ENCODE measurements at places on chromosomes 4 and X. TPM values are rescaled to one million over a fixed set of nuclear protein-coding genes. Genes with fewer than 3 reads are reported as not detected.
A peak's percentile ranks its signal among the peaks of the same experiment; 100 is the strongest.

DNA sequence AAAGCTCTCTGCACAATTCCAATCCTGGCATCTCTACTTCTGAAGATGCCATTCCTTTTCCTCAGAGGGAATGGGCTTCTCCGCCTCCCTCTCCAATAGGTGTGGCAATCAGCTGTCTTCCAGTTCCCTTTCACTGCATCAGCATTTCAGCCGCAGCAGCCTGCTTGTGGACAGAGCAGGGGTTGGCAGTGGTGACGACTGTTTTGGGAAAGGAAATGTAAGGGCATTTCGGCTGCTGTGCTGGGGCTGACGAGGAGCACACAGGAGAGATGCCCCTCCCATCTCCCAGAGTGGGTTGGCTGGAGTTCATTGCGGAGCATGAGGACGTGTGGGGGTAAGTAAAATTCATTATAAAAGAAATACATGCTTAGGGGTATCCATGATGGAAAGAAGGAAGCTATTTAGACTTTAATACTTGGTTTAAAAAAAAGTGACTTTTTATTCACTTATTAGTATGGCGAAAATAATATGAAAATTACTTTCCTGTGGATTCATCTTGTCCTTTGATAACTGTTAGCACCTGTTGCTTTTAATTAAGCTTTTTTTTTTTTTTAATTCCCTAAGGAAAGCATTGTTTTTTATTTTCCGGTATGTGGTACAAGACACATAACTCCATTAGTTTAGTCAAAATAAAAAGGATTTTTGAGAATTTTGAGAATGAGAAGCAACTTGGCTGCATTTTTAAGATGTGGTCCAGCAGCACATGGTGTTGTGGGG is at the start of gene LIMCH1:
TSS of gene LIMCH1 (plus strand) at position 141 of the 717 bp plus-strand sequence. CDS start 67,839 bp downstream, outside the sequence.
- no peaks in the 10 kb centered on the region for H3K36me3 ChIP-seq
- no peak for DNase-seq
- H3K4me1 ChIP-seq, result no peaks in the 10 kb centered on the region
- no peaks in the 10 kb centered on the region for H3K27me3 ChIP-seq
- no peak within 1 kb of the TSS for H3K27ac ChIP-seq

DNA sequence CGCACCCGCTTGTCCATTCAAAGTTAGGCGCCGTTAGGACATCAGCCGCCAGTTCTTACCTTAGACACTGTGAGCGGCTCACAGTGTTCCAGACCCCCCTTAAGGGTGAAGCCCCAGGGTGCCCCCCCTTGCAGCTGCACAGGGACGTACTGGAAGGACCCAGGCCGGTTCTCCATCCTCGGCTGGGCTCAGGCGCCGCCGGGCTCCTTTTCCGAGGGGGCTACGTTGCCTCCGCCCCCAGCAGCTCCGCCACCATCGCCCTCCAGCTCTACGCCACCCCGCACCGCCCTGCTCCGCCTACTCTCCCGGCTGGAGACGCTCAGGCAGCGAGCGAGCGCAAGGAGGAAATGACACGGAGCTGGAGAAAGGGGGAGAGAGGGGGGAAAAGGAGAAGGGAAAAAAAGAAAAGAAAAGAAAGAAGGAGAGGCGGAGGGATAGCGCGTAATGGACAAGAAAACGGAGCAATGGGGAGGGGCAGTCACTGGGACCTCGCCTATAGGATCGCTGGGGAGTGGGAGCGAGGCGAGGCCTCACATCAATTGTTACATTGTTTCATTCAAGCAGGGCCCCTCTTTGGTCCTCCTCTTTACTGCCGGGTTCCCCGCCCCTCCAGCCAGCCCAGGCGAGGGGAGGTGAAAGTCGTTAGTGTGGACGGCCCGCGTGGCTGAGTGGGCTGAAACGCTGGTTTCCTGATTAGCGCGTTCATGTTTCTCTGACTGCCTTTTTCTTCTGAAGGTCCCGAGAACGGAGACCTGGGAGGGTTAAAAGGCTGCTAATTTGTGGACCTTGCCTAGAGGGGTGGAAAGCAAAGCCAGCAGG is at the start of gene SHROOM4:
TSS of gene SHROOM4 (minus strand) at position 352 of the 819 bp plus-strand sequence. CDS start at position 176, 176 bp downstream.
- H3K27me3 ChIP-seq, result no peaks in the 10 kb centered on the region
- H3K4me3 ChIP-seq, result no peak within 1 kb of the TSS
- H3K4me1 ChIP-seq, result no peaks in the 10 kb centered on the region
- no peak for DNase-seq
- H3K27ac ChIP-seq, result no peak within 1 kb of the TSS

- H3K36me3 ChIP-seq, result no peaks in the 10 kb centered on the region
- H3K27ac ChIP-seq, result no peak overlapping the region
- no peaks in the 10 kb centered on the region for H3K27me3 ChIP-seq
- H3K4me1 ChIP-seq, result no peaks in the 10 kb centered on the region
- H3K4me3 ChIP-seq, result no peak overlapping the region
Measured at GRCh38 chr4:81804849-81805248, 333.1 kb upstream of the RASGEF1B start.

- H3K4me3 ChIP-seq, result no peak overlapping the region
- no peaks in the 10 kb centered on the region for H3K36me3 ChIP-seq
- no peak overlapping the region for H3K27ac ChIP-seq
- H3K27me3 ChIP-seq, result no peaks in the 10 kb centered on the region
Measured at GRCh38 chr4:9988363-9988749, 32.9 kb downstream of the SLC2A9 start.

The HTR2C gene
- total RNA-seq, result not detected

DNA sequence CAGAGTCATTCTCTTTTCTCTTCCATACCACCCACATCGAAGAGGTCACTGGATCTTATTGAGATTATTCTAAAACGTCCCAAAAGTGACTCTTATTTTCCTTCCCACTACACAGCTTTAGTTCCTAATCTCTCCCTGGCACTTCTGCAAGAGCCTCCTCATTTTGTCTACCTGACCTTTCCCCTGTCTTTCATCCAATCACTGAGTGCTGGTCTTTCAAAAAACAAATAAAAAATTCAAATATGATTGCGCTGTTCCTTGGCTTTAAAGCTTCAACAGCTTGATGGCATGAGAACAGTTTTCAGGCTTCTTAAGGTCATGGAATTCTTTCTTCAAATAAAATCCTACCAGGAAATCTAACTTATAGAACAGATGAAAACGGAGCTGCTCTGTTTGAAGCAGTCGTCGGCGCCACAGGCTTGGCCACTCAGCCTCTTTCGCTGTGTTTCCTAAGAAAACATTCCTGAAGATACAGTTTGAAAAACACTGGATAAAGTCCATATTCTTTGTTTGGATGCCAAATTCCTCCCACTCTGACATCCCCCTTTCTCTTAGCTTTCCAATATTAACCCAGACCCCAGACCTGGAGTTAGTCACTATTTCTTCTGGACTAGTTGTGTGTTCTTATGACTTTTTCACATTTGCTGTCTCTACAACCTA is 12.5 kb downstream of the SYTL5 start:
- no peaks in the 10 kb centered on the region for H3K4me1 ChIP-seq
- no peaks in the 10 kb centered on the region for H3K27me3 ChIP-seq
- H3K4me3 ChIP-seq, result no peak overlapping the region
- no peaks in the 10 kb centered on the region for H3K36me3 ChIP-seq
- H3K27ac ChIP-seq, result no peak overlapping the region

The AWAT1 gene
- not detected for total RNA-seq

DNA sequence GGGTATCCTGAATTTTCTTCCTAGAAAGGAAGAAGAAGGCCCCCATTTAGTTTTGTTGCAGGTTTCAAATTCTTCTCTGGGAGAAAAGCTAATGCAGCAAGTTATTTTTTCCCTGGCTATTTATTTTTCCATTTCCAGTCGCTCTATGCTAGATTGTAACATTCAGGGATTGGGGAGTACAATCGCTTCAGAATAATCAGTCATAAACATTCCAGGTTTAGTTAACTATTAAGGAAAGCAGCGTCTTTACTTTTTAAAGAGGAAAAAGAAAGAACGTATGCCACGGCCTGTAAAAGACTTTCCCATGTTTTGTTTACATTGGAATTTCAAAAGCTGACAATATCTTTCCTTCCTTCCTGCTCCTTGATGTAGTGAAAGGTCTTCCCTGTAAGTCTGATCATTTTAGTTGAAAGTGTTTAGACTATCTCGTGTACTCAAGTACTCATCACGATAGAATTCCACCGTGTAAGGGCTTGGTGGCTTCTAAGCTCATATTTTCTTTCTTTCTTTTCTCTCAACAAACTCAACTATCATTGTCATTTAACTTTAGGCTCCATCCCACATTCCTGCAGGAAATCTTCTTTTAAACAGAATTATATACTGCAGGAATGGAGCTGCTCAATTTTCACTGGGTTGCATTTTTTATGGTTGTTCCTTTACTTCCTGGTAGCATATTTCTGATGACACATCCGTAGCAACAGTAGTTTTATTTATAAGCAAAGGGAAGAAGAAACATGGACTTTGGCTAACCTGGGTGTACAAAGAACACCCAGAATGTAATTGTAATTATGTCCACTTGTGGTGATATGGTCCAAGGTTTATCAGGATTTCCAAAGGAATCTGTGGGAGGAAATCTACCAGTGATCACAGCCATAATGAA is 213.1 kb upstream of the FAT1 start:
- H3K27me3 ChIP-seq, result no peaks in the 10 kb centered on the region
- H3K36me3 ChIP-seq, result no peaks in the 10 kb centered on the region
- no peaks in the 10 kb centered on the region for H3K4me1 ChIP-seq
- H3K27ac ChIP-seq, result no peak overlapping the region
- no peak overlapping the region for H3K4me3 ChIP-seq

GRCh38 chr4:81470456-81471297 is 1.0 kb downstream of the RASGEF1B start:
- H3K4me3 ChIP-seq, result peak overlapping the region; percentile 92
- H3K36me3 ChIP-seq, result no peaks in the 10 kb centered on the region
- DNase-seq, result no peak
- H3K27me3 ChIP-seq, result no peaks in the 10 kb centered on the region
- H3K27ac ChIP-seq, result peak overlapping the region; percentile 92

- H3K27me3 ChIP-seq, result no peaks in the 10 kb centered on the region
- no peak overlapping the region for H3K27ac ChIP-seq
- no peaks in the 10 kb centered on the region for H3K4me1 ChIP-seq
- no peaks in the 10 kb centered on the region for H3K36me3 ChIP-seq
Measured at GRCh38 chr4:2183394-2183793, 58.5 kb downstream of the HAUS3 start.

GRCh38 chrX:129651756-129652564 is 2.8 kb downstream of the APLN start:
- no peaks in the 10 kb centered on the region for H3K36me3 ChIP-seq
- H3K27me3 ChIP-seq, result peaks cover 6% of the 10 kb centered on the region
- no peak overlapping the region for H3K27ac ChIP-seq
- peaks cover 5% of the 10 kb centered on the region for H3K4me1 ChIP-seq
- DNase-seq, result no peak

GRCh38 chrX:58051346-58051745 is 141.1 kb upstream of the ZXDA start:
- H3K36me3 ChIP-seq, result no peaks in the 10 kb centered on the region
- H3K27ac ChIP-seq, result no peak overlapping the region
- no peaks in the 10 kb centered on the region for H3K27me3 ChIP-seq
- H3K4me1 ChIP-seq, result no peaks in the 10 kb centered on the region
- no peak overlapping the region for H3K4me3 ChIP-seq
- no peak for DNase-seq

The SEC24D gene
- 24.3 TPM for total RNA-seq

The CSAG2 gene
- total RNA-seq, result not detected

GRCh38 chrX:24245202-24245601 is 68.7 kb downstream of the SUPT20HL2 start:
- no peaks in the 10 kb centered on the region for H3K36me3 ChIP-seq
- H3K27ac ChIP-seq, result no peak overlapping the region
- no peak for DNase-seq
- H3K4me1 ChIP-seq, result no peaks in the 10 kb centered on the region
- no peaks in the 10 kb centered on the region for H3K27me3 ChIP-seq
- no peak overlapping the region for H3K4me3 ChIP-seq

The TNIP3 gene
- total RNA-seq, result 15.7 TPM

- DNase-seq, result no peak
- H3K27me3 ChIP-seq, result no peaks in the 10 kb centered on the region
- H3K36me3 ChIP-seq, result no peaks in the 10 kb centered on the region
- peaks cover 16% of the 10 kb centered on the region for H3K4me1 ChIP-seq
- no peak overlapping the region for H3K4me3 ChIP-seq
Measured at GRCh38 chr4:140052050-140052449, 101.9 kb downstream of the MAML3 start.

The NDUFC1 gene
- total RNA-seq, result 50.2 TPM

GRCh38 chr4:104752337-104752736 is 257.6 kb upstream of the CXXC4 start:
- no peak overlapping the region for H3K27ac ChIP-seq
- H3K4me1 ChIP-seq, result no peaks in the 10 kb centered on the region
- H3K4me3 ChIP-seq, result no peak overlapping the region
- no peaks in the 10 kb centered on the region for H3K27me3 ChIP-seq

GRCh38 chr4:161581262-161582230 is 582.3 kb downstream of the FSTL5 start:
- H3K27me3 ChIP-seq, result no peaks in the 10 kb centered on the region

The TASL gene
- 1.5 TPM for total RNA-seq

The TLL1 gene
- not detected for total RNA-seq

- no peak for DNase-seq
- no peak overlapping the region for H3K27ac ChIP-seq
- H3K4me3 ChIP-seq, result no peak overlapping the region
- no peaks in the 10 kb centered on the region for H3K36me3 ChIP-seq
Measured at GRCh38 chr4:188960411-188961093, 821.3 kb downstream of the TRIML1 start.

DNA sequence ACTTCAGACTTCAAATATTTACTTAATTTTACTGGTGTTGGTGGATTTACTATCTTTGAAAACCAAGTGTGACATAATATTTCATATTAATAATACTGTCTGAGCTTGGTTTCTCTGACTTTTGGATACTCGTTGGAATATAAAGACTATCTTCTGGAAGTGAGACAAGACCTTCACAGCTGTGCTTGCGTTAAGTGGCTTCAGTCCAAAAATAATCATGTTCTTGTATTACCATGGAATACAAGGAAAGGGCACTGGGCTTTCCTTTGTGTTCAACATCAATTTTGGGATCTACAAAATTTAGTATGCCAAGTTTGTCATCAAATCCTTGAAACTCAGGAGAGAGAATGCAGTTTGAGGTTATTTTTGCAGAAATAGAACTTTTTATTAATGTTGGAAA is 712.4 kb upstream of the LCORL start:
- H3K27ac ChIP-seq, result no peak overlapping the region
- H3K36me3 ChIP-seq, result no peaks in the 10 kb centered on the region
- H3K4me3 ChIP-seq, result no peak overlapping the region
- no peaks in the 10 kb centered on the region for H3K27me3 ChIP-seq
- no peak for DNase-seq

The LRCH2 gene
- not detected for total RNA-seq

DNA sequence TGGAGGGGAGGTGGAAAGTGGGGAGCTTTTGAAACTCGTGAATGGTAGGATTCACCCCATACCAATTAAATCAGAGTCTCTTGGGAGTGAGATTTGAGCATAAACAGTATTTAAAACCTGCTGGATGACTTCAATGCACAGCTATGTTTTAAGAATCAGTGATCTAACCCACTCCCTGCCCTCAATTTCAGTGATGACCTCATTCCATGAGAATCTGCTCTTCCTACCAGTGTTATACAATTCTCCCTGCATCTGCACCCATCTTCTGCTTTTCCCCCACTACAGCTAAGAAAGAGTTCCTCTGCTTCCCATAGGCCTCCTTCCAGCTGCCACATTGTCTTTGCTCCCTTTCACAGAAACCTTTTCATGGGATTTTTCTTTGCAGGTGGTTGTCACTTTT is 18.3 kb upstream of the H2AZ1 start:
- no peaks in the 10 kb centered on the region for H3K36me3 ChIP-seq
- H3K27me3 ChIP-seq, result no peaks in the 10 kb centered on the region
- H3K27ac ChIP-seq, result no peak overlapping the region
- H3K4me1 ChIP-seq, result peaks cover 14% of the 10 kb centered on the region
- H3K4me3 ChIP-seq, result no peak overlapping the region

The PABPC1L2A gene
- not detected for total RNA-seq

Measured in CD8-positive, alpha-beta memory T cell (primary cell).